Amniotic stem cell (primary cell): ENCODE measurements at places on chromosomes 11 and 22.

DNA sequence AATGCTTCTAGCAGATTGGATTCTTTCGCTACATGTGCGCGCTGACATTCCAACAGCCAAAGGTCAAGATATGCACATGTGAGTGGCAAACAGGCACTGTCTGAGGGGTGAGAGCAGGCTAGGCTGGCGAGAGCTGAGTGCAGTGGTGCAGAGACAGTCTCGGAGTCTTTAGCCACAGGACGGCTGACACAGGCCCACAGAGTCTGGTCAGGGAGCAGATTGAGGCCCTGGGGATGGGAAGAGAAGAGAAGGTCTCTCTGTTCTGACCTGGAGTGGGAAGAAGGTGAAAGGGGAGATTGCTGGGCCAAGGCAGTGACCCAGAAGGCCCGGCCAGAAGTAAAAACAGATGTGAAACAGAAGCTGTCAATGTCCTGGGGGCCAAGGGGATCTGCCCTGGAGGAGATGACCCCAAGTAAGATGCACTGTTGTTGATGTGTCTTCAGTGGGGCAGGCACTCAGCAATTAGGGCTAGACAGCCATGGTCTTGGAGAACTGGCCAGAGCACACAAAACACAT is 197.8 kb downstream of the ETS1 start:
- DNase-seq = no peak

DNA sequence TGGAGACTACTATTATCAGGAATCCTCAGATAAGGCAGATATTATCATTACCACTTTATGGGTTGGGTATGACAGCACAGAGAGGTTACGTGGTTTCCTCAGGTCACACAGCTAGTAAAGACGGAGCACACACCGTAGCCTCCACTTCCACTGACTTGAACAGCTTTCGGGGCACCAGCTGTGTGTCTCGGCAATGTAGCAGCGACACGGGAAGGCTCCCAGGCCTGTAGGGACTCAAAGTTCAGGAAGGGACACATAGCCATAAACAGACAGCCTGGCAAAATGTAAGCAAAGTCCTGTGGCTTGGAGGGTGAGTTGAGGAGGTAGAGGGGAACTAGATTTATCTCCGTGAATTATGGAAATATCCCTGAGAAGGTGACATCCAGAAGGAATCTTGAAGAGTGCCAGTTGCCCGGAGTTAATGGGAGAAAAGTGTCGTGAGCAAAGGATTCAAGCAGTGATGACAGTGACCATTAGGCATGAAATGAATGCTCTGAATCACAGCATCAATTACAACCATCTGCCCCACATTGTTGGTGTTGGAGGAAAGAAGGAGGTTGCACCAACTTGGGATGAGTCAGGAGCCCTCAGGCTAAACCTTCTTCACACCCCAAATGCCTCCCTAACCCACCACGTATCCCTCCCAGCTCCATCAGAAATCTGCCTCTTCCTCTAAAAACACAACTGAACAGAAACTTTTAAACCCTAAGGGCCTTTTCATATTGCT is 106.7 kb upstream of the ASPHD2 start:
- peak; percentile 88 for DNase-seq

- DNase-seq = no peak
Observed at GRCh38 chr22:17213976-17214375, 5.3 kb downstream of the ADA2 start.

- peak; percentile 16 for DNase-seq
Observed at GRCh38 chr22:22431271-22432220, 77.0 kb downstream of the ZNF280B start.
